ENCODE measurements at places on chromosomes 3 and 15.

DNA sequence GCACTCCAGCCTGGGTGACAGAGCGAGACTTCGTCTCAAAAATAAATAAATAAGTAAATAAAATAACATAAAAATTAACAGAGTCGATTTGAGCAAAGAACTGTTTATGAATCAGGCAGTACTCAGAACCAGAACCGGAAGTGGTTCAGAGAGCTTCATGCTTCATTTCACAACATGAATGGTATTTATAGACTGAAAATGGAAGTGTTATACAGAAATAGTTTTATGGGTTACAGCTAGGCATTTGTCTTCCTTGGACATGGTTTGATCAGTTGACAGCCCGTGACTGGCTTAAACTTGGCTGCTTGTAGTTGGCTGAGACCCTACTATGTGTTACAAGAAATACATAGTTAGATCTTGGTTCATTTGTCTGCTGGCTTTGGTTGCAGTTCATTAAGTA is 216.0 kb upstream of the MCTP2 start:
- DNase-seq = no peak

DNA sequence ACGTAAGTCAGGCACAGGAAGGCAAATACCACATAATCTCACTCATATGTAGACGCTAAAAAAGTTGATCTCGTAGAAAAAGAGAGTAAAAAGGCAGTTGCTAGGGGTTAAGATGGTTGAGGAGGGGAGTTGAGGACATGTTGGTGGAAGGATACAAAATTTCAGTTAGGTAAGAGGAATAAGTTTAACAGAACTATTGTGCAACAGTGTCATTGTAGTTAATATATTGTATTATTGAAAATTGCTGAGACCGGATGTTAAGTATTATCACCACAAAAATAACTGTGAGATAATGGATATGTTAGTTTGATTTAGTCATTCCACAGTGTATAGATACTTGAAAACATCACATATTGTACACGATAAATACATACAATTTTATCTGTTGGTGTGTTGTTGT is 139.1 kb downstream of the ADAMTSL3 start:
- no peak for DNase-seq

GRCh38 chr3:143124601-143125520 is 5.3 kb downstream of the CHST2 start:
- DNase-seq = no peak

DNA sequence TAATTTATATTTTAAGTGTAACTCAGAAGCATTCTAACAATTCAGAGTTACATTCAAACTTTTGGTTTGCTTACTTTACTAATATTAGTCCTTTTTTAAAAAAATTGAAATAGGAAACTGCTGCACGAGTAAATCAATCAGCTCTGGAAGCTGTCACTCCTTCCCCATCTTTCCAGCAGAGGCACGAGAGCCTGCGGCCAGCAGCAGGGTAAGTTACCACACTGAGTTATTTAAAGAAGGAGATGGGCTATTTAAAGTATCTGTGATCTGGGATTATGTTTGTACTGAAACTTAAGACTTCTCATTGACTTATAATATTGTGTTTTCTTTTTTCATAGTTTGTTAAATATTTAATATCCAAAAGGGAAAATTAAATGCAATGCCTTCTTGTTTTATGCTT is 29.3 kb downstream of the APPL1 start:
- no peak for DNase-seq

GRCh38 chr15:40901053-40901443 is 6.8 kb downstream of the VPS18 start:
- DNase-seq = no peak

DNA sequence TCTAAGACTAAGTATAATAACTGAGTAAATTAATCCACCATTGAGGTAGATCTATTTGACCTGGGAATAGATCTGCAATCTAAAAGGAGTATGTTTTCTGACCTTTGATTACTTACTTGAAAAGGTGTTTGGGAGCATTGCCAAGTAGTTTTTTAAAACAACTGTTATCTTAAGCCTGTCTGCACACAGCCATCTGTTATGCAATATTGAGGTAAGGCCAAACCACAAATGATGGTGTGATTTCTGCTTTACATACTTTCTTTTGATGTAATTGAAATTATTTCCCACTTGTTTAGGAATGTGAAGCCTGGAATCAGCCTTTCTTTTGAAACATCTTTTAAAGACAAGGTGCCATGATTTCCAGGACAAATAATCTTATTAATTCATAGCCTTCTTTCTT is 274.0 kb downstream of the BBX start:
- no peak for DNase-seq

- no peak for DNase-seq
These were observed 117.5 kb upstream of the ARHGEF26 start for GRCh38 chr3:154003649-154004048.

DNA sequence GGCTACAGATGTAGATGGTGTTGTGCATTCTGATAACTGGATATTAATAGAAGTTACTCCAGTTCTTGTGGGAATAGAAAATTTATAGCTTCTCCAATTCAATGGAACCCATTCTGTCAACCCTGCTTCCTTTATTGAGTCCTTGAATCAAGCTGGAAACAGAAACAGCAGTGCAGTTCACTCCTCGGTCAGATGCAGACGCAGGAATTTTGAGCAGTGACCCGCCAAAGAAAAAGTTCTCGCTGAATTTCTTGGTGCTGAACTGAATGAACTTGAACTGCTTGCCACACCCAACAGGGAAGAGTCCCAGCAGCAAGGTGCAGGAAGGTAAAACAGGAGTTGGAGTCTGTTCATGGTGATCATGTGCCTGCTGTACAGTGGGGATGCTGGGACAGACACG is 10.3 kb downstream of the HRH1 start:
- DNase-seq = no peak

DNA sequence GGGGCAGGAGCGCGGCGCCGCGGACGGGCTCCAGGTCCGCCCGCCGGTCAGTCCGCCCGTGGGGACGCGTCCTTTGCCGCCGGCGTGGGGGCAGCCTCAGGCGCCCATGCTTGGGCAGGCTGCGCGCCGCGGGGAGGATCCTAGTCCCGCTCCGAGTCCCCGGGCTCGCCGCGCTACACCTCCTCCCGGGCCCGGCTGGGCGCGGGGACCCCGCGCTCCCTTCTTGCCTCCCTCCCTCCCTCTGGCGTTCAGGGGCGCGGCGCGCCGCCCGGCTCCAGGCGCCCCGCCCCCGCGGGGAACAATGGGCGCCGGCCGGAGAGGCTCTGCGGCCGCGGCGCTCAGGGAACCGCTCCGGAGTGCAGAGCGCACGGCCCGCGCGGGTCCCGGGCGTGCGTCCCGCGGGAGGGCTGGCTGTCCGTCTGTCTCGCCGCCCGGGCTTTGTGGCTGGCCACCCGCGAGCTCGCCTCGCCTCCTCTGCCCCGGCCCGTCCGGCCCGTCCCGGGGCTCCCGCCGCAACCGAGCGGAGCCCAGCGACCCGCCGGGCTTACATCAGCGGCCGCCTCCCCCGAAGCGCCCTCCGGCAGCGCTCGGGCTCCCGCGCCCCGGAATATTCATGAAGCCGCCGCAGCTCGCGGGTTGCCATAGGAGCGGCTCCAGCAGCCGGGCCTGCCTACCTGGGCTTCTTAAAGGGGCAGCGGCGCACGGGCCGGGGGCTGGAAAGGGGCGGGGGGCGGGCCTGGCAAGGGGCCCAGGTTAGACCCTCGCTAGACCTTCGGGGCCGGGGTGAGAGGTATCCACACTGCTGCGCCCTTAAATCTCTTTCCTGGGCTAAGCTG is at the start of gene HCN4:
TSS of gene HCN4 (minus strand) at position 658 of the 836 bp plus-strand sequence. CDS start 688 bp downstream, outside the sequence.
- DNase-seq = no peak

Measured in suppressor macrophage (primary cell).